ENCODE measurements at places on chromosomes 12 and 14.

DNA sequence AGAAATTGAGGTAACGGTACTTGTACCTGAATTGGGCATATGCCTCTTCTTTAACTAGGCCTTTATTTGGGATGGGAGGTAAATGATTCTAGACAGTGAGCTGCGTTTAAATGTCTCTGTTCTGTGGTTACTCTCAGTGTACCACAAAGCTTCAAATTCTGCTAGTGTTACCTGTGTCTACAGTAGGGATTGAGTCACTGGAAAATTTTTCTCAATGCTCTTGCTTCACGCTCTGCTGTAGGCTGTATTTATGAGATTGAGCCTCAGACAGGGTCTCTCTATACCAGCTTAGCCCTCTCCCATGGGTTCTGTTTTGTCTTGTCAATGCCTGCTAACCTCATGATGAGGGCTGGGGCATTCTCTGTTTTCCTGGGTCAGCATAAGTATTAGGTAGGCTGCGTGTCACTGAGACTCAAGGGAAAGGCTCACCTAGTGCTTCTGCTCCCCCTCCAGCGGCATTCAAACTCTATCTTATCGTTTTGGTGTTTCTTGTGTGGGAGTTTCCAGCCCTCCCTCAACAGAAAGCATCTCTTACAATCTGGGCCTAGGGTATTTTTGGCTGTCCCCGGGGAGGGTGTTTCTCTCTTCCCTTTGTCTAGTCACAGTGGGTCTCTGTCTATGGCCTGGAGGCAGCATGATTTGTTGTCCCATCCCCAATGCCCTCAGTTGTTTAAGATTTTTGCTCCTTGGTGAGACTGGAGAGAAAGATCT lies 285.8 kb downstream of the ADGRD1 start:
- DNase-seq = no peak

DNA sequence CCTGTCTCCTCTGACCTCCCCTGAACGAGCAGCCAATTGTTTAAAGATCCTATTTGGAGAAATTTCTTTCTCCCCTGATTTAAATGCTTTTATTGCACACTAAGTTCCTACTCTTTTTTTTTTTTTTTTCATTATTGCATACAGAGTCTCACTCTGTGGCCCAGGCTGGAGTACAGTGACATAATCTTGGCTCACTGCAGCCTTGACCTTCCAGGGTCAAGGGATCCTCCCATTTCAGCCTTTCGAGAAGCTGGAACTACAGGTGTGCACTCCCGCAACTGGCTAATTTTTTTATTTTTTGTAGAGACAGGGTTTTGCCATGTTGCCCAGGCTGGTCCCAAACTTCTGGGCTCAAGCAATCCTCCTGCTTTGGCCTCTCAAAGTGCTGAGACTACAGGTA lies 5.2 kb upstream of the P2RX7 start:
- DNase-seq = no peak

GRCh38 chr12:92553389-92553788 lies 149.4 kb upstream of the PLEKHG7 start:
- peak; percentile 75 for DNase-seq

DNA sequence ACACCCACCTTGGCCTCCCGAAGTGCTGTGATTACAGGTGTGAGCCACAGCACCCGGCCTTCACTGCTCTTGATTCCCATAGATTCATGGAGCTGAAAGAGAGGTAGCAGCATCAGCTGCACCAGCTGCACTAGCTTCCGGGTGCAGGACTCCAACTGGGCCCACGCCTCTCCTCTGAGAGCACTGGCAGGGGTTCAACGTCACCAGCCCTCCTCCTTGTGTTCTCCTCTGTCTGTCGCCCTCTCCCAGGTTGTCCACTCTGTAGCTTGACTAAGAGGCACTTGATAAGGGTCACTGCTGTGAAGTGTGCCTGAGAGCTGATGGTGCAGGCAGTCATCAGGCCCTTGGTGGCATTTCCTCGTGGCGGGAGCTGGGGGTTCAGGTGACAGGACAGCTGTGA lies 28.3 kb downstream of the MLXIP start:
- no peak for DNase-seq

GRCh38 chr12:62930546-62931425 lies 4.2 kb downstream of the PPM1H start:
- DNase-seq = no peak

GRCh38 chr14:96455588-96455987 lies 46.6 kb upstream of the PAPOLA start:
- DNase-seq = no peak

GRCh38 chr14:33184587-33184986 lies 245.9 kb downstream of the NPAS3 start:
- DNase-seq = no peak

GRCh38 chr12:26680727-26681455 lies 152.1 kb downstream of the ITPR2 start:
- DNase-seq = no peak

DNA sequence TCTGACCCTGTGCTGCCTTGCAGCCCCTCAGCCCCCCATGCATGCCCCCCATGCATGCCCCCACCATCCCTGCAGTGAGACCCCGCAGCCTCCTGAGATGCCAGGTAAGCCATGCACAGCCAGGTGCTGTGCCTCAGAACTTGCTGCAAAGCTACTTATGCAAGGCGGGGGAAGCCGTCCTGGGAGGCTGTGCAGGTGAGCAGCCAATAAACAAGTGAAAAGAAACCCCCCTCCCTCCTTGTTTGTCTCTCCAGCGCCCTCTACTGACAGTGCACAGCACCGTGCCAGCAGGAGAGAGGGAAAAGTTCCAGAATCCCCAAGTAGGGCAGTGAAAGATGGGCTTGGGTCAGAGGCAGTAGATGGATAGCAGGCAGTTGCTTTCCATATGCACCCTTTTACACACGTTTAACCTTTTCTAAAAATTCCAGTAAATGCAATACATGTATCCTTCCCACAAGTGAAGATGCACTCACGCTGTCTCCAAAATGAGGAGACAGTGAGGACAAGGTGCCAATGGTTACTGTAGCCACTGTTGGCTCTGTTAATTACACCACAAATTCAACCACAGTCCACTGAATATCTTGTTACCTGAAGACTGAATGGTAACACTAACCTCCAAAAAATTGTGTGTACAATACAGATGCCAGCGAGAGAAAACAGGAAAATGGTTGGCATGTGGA lies 18.0 kb downstream of the TNFAIP2 start:
- peak; percentile 52 for DNase-seq

Data from Caki2 (cell line).